Activated T-cell treated with anti-CD3 and anti-CD28 coated beads for 48 hours (primary cell): ENCODE measurements at places on chromosomes 2 and 18.
A peak's percentile ranks its signal among the peaks of the same experiment; 100 is the strongest.

DNA sequence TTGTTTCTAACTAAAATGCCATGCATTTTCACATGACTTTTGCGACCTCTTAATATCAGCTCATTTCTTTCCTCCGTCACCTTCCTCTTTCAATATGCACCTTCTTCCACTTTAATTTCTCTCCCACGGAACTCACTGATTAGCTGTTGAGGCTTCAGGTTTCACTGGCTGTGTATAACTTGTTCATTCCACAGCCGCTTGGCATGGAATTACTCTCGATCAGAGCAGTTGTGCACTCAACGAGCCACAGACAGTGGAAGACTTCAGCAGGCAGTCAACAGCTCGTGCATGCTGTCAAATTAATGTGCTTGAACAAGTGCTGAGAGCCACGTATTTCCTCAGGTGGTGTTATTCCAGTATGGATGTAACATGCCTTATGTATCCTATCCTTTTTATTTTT is 491.2 kb upstream of the DDX18 start:
- no peak for DNase-seq

GRCh38 chr2:51781691-51782090 is 749.8 kb upstream of the NRXN1 start:
- no peak for DNase-seq

DNA sequence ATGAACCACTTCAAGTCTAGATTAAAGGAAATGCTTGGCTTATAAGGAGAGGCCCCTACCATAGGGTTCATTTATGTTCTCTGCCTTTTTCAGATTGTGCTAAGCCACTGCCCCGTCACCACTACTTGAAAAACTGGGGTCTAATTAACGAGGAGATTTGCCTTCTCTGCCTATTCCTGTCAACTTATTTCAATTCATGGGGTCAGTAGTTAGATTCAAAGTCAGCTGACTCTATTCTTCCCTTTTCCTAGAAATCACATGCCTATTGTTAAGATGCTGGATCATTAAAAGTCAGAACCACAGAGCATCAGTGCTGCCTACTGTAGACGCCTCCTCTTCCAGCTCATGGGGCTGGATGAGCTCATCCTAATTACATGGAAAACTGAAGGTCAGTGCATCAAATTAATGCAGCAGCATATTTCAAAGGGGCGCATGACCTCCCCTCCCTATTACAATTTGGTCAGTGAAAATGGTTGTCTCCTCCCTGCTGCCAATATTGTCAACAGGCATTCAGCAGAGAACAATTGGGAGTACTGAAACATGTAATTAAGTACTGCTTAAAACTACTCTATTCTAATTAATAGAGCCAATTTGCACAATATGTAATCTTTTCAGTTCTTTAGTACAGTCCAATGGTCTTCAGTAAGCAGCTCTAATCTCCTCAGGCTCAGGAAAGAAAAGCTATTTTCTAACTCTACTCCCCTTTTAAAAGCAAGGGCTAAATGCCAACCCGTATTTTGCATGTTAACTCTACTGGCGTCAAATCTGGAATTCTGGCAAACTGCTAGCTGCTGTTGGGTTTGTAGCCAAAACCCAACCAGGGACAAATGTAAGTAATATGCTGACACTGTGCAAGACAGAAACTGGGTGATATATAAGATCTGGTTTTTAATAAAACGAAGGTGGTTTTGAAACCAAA is 117.4 kb upstream of the ITGB6 start:
- no peak for DNase-seq

GRCh38 chr2:37321029-37321682 is 3.5 kb downstream of the PRKD3 start:
- no peak for DNase-seq

GRCh38 chr2:119932809-119933208 is 80.1 kb upstream of the EPB41L5 start:
- DNase-seq = no peak

DNA sequence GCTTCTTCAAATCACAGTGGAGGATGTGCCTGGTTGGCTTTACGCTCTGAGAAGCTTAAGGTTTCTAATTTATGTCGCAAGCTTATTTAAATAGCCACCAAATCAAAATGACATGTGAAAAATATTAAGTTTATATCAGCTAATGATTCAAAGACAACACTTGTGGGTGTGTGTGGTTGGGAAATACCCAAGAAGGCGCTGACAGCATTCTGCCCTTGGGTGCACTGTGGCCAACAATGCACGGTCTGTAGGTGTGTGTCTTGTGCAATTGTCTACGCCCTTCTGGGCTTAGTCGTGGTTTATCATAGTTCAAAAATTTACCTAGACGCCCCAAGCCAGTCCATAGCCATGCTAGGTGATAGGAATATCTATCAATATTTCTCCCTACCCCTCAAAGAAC is 60.9 kb downstream of the KCTD1 start:
- no peak for DNase-seq

- DNase-seq = no peak
These were observed 25.8 kb upstream of the LRP2 start for GRCh38 chr2:169388161-169388560.

DNA sequence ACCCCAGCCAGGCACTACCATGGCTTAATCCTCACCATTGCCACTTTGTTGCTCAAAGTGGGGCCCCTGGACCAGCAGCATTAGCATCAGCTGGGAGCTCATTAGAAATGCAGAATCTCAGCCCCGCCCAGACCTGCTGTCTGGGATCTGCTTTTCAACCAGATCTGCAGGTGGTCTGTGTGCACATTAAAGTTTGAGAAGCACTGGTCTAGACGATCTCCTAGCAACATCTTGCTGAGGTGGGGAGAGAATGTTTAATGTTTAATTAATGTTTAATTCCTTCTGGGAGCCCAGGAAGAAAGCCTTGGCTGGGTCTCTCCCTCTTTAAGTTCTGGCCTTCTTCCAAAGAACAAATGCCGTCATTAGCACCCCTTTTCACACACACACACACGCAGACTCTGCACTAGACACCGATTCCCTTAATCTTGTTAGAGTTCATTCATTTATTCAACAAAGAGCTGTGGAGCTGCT is 53.7 kb downstream of the EDAR start:
- no peak for DNase-seq

- peak; percentile 6 for DNase-seq
These were observed 54.0 kb upstream of the GPR75 start for GRCh38 chr2:53913721-53914120.

DNA sequence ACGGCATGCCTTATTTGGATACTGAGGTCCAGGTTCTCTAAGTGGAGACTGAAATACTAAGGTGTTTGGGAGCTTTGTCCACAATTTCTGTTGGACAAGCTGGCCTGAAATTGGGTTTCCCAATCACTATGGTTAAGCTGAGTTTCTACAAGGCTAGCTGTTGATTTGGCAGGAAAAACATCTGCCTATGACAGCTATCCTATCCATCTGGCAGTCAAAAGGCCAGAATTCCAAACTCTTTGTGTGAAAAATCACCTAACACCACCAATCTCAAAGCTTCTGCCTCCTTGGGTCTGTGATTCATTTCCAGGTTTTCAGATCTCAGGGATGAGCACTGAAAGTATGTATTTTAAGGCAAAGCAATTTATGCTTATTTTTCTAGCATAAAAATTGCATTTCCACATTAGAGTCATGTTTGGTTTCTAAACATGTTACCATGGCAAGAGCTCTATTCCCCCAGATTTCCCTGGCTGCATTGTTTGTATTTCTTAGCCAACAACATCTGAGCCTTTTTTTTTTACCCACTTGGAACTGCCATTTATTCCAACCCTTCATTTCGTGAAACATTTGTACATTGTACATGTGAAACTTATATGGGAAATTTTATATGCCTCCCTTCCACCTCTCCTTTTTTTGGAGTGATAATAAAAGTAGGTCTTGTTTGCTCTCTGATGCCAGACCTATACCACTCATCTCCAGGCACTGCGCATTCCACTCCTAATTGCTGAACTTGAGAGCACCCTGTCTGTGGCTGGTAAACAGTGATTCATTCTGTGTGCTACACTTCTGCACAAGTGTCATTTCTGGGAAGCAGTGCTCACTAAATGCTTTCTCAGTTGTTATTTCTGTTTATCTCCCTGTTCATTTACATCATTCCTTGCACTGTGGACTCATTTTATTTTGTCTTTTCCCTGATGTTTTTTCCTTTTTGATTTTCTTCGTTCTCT is 15.9 kb upstream of the CCDC85A start:
- DNase-seq = no peak

DNA sequence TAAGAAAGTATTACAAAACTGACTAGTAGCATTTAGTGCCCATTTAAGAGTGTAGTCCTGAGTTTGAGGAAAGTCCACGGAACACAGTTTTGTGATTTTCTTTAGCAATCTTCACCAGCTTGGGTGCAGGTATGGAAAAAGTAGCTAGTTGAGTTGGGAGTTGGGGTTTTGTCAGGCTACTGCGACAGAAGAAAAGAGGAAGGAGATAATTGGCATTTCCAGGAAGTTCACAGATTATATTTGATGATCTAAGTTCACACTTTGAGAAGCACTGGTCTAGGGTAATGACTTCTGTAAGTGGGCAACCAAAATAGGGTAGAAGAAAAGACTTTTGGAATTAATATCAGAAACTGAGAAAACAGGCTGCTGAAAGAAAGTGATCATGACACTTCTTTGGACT is 52.1 kb downstream of the VIL1 start:
- DNase-seq = no peak

- peak; percentile 16 for DNase-seq
These were observed 49.8 kb downstream of the CAB39 start for GRCh38 chr2:230762317-230762896.

DNA sequence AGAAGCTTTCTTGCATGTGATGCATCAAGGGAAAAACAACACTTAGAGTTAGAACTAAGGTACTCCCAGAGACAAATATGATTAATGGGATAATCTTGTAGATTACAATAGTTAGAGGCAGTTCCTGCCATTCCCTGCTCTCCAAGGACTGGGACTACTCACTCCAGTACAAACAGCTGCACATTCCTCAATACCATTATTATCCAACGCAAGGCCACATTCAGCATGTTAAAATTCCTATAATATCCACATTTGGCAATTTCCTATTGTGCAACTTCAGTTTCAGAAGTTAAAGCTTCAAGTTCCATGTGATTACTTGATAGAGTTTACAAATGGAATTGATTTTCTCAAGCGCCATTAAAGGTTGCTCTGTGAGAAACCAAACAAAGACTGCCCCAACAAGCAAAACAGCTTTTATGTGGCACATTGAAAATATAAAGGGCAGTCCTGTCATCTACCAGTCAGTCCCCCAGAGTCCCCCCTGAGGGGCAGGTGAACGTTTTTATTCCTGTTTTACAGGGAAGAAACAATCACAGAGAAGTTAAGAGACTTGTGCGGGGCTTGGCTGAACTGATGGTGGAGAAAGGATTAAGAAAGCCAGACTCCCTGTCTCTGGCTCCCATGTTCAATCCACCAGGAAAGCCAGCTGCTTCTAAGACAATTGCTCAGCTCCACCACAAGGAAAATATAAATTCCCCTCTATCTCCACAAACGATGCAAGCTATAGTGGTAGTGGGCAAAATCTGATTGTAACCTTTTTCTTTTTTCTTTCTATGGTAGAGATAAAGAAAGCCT is 72.6 kb downstream of the TXNL1 start:
- no peak for DNase-seq

- DNase-seq = no peak
These were observed 104.8 kb downstream of the COLEC12 start for GRCh38 chr18:395456-396250.

GRCh38 chr2:38260469-38260868 is 116.6 kb downstream of the ATL2 start:
- DNase-seq = no peak

- DNase-seq = no peak
These were observed 64.2 kb downstream of the RBMS1 start for GRCh38 chr2:160429248-160430000.

DNA sequence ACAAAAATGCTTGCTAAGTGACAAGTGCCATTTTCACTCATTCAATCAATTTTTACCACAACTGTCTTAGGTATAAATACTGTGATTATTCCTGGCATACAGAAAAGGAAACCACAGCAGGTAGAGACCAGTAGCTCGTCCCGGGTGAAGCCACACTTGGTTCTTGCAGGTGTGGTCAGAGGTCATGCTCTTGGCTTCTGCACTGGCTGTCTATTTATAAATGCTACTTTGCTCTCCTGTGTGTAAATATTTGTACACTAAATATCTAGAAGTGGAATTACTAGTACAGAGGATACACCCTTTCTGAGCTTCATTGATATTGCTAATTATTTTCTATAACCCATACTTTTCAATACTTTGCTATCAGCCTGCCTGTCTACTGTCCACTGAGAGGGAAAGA is 284.6 kb downstream of the MYT1L start:
- no peak for DNase-seq

GRCh38 chr18:10518595-10519255 is 7.1 kb upstream of the NAPG start:
- DNase-seq = no peak

DNA sequence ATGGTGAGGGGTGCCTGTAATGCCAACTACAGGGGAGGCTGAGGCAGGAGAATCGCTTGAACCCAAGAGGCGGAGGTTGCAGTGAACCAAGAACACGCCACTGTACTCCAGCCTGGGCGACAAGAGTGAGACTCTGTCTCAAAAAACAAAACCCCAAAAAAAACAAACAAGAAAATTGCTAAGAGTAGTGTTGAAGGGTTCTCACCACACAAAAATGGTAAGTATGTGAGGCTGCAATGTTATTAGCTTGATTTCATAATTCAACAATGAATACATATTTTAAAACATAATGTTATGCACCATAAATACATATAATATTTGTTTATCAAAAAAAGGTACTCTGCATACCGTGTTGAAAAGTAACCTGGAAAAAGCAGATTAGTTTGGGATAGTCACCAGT is 45.8 kb downstream of the PSMG2 start:
- no peak for DNase-seq

- DNase-seq = no peak
These were observed 825.3 kb downstream of the TRIB2 start for GRCh38 chr2:13542061-13542460.

DNA sequence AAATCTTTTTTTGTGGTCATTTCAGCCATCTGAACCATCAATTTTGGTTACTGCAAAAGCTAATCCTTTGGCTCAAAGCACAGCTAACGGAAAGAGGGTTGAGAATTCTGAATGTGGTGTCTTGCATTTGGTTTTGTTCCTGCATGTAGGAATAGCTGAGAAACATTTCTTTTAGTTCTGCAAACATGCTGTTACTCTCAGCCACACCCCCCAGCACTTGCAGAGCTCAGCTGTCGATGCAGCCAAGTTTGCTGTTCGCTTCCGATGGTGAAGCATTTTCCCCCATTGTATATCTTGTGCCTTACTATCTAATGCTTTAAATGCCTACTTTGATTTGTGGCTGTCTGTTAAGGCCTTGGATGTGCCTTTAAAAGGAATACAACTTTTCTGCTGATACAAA is 294.9 kb upstream of the FANCL start:
- DNase-seq = no peak

DNA sequence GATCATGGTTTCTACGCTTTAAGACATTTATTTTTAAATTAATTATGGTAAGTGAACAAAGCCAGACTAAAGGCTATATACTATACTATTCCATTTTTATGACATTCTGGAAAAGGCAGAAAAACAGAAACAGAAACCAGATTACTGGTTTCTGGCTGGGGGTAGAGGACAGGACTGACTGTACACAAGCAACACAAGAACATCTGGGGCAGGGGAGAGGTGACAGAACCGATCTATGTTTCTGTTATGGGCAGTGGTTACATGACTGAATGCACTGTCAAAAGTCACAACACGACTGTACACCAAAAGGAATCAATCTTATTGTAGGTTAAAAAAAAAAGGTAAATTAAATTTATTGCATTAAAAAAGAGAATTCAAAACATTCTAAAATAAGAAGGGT is 64.7 kb downstream of the PTPN2 start:
- no peak for DNase-seq

GRCh38 chr18:80259610-80260009 is 12.3 kb upstream of the PARD6G start:
- DNase-seq = no peak

- DNase-seq = no peak
These were observed 971 bp upstream of the FBXO41 start for GRCh38 chr2:73285159-73285739.
